Neural progenitor cell (in vitro differentiated cells): ENCODE measurements at places on chromosomes 7 and 10.

- no peak for DNase-seq
These were observed 578.5 kb upstream of the MKI67 start for GRCh38 chr10:128704716-128705115.

DNA sequence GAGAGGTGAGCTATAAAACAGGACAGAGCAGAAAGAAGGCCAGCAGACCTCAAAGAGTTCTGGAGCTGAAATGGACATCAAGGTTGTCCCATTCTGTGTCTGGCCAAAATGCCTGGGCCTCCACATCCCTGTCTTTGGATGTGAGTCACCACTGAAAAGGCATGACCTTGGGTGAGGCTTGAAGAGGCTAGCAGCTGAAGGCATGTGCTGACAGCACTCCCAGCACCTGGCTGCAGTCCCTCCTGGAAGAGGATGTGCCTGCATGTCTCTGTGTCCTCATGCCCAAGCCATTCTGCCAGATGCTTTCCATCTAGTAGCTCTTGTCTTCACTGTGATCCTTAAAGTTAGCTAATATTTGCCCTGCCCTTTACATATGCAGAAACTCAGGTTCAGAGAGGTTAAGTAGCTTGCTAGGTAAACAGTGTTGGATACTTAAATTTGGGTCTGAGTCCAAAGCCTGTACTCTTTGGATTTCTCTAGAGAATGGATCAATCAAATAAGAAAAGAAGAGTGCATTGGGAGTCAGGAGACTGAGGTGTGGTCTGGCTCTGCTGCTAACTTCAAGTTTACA lies 35.8 kb downstream of the HECW1 start:
- DNase-seq: no peak

DNA sequence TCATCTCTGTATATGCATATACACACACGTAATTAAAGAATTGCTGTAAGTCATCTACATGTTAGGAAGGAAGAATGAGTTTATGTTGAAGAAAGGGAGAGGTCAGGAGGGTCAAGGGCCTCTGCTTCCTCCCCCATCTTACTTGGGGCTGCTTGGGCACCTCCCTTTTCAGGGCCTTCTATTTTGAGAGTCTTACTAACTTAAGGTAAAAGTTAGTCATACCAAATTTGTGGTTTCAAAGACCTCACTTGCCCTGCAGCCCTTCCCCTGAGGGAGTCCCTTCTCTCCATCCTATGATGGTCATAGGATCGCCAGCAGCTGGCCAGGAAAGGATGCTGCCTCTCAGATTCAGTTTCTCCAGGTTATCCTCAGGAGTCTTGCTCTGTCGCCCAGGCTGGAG lies 2.6 kb downstream of the PLEKHS1 start:
- no peak for DNase-seq

DNA sequence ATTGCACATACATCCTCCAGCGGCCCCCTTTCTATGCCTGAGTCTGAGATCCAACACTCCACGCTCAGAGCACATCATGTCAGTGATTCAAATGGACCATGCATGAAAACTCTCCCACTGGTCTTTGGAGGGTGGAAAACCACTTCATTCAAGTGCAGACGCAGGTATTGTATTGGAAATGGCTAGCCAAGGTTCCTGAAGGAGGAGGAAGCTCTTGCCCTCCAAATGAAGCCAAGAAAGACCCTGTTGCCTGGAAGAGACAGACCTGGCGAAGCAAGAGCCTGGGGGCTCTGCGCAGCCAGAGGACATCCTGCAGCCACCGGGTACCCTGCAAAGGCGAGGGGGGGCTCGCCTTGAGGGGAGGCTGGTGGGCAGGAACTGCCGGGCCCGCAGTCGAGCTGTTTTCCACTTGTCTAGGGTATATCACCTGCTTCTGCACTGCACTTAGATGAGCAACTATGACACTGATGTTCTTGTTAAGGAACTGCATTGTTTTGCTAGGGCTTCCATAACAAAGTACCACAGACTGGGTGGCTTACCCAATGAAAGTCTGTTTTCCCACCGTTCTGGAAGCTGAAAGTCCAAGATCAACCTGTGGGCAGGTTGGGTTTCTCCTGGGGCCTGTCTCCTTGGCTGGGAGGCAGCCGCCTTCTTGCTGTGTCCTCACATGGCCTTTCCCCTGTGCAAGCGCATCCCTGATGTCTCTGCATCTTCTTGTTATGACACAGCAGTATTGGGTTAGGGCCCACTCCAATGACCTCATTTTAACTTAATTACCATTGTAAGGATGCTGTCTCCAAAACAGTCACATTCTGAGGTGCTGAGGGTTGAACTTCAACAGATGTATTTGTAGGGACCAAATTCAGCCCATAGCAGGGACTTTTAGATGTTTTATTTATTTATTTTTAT lies 233.4 kb downstream of the ARHGAP12 start:
- DNase-seq: no peak

GRCh38 chr10:122157451-122157850 lies 113.6 kb upstream of the BTBD16 start:
- no peak for DNase-seq

- DNase-seq: no peak
These were observed 63.4 kb downstream of the RNF32 start for GRCh38 chr7:156703773-156704482.

DNA sequence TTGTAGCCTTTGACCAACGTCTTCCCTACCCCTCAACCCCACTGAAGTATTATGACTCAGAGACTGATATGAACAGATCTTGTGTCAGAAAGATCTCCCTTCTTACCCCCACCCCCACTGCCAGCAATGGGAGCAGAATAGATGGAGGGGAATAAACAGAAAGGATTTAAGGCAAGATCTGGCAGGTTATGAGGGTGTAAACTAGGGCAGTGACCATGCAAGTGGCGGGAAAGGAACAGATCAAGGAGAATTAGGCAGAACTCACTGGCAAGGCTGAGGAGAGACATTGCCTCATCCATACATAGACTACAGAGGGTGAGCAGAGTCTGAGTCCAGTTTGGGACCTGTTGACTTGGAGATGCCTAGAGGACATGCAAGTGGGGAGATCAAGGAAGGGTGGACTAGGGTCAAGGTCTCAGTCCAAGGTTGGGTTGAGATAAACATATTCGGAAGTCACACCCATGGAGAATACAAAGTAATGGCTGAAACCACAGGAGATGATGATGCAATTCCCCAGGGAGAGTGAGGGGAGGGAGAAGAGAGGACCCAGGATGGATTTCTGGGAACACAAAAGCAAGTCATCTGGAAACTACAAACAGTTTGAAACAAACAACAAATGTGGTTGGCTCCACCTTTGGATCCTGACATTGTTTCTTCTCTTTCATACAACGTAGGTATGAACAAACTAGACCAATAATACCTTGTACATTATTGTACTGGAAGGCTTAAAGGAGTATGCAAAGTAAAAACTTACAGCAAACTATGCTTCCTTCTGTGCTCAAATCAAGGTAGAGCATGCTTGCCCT lies 44.9 kb upstream of the IL6 start:
- DNase-seq: no peak

DNA sequence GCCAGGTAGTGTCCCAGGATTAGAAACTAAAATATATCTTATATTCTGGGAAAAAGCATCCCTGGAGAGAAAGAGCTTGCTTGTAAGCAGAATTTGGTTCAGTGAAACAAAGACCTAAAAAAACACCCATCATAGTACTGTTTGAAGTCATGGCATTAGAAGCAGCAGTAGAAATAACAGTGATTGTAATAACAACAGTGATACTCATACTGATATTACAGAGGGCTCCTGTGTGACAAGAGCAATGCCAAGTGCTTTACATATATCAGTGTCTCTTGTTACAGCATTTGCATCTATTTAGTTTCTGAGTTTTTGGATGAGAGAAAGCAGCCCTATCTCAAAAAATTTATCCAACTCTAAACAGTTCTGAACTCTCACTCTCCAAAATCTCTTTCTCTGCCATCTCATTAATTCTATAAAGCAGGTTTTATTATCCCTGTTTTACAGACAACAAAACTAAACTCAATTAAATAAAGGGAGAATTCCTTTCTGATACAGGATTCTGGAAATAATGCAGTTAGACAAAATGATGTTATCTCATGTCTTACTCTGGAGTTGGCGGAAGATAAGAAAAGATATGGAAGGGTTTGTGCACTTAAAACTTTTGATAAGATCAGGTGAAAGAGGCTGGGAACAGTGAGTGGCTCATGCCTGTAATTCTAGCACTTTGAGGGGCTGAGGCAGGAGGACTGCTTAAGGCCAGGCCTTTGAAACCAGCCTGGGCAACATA lies 146.5 kb upstream of the AOAH start:
- DNase-seq: no peak

DNA sequence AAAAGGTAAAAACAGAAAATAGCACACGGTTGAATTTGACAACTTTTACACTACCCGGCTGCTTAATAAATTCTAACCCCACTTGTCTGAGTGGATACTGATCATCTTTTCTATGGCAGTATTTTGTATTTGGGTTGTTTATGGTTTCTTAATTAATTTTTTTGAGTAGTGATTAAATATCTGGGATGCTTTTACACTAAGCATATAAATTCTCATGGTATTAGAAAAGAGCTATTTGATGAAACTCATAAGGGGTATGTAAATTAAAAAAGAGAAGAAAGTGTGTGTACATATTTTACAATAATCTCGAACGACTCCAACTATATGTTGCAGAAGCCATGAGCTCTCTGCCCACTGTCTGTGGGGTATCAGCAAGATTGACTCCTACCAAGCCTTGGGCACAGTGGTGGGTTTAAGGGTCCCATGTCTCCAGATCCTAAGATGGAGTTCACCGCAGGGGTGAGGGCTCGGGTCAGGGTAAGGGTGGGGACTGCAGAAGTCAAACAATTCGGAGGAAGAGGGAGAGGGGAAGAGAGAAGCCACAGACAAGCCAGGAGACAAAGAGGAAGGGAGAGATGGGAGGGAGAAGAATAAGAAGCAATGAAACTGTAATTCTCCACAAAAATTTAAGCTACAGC lies 7.6 kb upstream of the HOXA13 start:
- DNase-seq: no peak

GRCh38 chr10:98309366-98310355 lies 41.7 kb upstream of the LOXL4 start:
- DNase-seq: peak; percentile 82

GRCh38 chr10:79148452-79149344 lies 79.9 kb downstream of the ZMIZ1 start:
- peak; percentile 58 for DNase-seq

GRCh38 chr10:6153845-6154244 lies 48.9 kb upstream of the PFKFB3 start:
- no peak for DNase-seq

DNA sequence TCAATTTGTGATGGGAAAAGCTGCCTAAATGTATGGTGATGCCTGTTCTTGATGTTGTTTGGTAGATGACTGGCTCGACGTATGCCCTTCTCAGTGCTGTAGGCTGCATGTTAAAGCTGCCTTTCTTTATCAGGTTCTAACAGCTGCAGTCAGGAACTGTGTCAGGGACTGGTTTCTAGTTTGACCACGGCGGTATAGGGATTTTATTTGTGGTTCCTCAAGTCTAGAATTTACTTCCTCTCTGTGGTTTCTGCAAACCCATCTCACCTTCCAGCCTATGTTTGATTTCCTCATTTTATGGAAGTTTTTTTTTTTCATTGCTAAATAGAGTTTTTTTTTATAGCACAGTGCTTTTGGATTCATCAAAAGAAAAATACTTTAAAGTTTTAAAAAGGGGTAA lies 26.5 kb downstream of the LMTK2 start:
- no peak for DNase-seq

DNA sequence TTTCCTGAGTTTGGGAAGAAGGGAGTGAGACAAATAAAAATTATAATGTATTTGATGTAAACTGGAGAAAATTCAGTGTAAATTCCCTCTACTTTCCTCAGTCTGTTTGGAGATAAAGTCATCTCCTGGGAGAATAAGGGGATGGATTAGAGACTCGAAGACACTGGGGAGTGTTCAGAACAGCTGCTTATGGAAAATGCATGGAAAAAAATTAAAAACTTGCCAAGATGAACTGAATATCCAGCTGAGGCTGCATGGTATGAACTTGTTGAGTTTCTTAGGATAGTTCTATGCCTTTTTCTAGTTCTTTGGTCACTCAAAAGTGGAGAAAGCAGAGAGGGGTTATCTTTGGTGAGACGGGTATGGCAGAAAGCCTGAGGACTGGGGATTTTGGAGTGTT lies 210.5 kb downstream of the BICC1 start:
- no peak for DNase-seq

DNA sequence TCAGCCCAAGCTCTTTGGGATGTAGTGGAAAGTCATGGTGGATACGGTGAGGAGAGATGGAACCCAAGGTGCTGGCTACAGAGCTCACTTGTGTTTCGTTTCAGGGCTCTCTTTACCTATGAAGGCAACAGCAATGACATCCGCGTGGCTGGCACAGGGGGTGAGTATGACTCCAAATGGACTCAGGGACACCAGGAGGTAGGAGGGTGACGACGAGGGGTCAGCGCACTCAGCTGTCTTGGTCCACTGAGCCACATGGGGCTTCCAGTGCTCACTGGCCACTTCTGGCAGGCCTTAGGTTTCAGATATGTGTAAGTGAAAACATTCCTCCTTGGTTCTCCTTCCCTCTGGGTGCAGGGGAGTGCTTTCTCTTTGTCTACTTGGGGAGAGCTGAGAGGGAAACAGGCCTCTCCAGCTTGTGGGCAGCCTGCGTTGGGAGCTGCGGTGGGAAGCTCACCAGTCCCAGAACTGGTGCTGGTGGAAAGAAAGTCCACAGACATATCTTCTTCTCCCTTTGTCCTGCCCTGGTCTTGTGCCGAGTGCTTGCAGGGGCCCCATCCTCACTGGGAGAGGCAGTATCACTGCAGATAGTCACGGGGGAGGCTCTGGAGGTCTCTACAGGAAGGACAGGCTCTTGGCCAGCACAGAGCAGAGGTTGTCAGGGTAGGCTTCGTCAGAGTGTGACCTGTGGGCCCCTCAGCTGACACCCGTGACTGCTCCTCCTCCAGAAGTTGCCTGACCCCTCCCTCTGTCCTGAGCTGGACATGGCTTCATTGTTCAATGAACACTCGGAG lies 5.8 kb downstream of the DBNL start:
- no peak for DNase-seq

GRCh38 chr7:50331564-50332208 lies 27.2 kb downstream of the IKZF1 start:
- DNase-seq: no peak

DNA sequence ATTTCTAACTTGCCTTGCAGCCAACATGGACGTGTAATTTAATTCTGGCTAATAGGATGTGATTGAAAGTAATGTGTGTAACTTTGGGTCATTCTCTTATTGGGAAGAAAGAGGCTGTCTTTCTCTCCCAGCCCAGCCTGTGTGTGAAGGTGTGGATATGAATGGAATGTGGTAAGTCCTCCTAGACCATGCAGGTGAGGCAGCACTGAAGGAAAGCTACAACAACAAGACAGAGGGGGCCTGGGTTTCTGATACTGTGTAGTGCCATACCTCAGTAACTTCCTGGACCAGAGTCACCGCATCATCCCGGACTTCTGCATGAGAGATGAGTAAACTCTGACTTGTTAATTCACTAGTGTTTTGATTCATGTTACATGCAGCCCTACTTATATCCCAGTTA lies 237.0 kb downstream of the EXOC4 start:
- no peak for DNase-seq

DNA sequence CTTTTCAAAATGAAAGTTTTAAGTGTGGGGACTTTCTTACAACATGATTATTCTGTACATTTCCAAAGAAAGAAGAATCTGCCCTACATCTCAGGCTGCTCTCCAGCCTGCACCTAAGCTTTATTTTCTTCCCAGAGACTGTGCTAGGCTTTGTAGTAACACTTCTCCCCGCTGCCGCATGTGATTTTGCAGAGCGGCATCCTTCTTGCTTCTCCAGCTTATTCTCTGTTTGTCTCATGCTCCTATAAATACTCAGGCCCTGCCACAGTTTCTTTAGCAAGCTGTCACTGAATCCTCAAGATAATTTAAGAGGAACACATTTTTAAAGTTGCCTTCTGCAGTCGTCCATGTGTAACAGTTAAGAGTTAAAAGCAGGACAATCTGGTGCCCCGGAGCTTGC lies 53.5 kb downstream of the INSYN2A start:
- no peak for DNase-seq

GRCh38 chr10:125333769-125334168 lies 173.4 kb upstream of the CTBP2 start:
- DNase-seq: no peak
